Stimulated activated CD4-positive, alpha-beta T cell treated with anti-CD3 and anti-CD28 coated beads, Interleukin-2, amount 100 ng/mL, for 24 hours (primary cell): ENCODE measurements at places on chromosomes 4 and X.

- no peak for DNase-seq
These were observed 172.5 kb downstream of the SH2D1A start for GRCh38 chrX:124518885-124519284.

DNA sequence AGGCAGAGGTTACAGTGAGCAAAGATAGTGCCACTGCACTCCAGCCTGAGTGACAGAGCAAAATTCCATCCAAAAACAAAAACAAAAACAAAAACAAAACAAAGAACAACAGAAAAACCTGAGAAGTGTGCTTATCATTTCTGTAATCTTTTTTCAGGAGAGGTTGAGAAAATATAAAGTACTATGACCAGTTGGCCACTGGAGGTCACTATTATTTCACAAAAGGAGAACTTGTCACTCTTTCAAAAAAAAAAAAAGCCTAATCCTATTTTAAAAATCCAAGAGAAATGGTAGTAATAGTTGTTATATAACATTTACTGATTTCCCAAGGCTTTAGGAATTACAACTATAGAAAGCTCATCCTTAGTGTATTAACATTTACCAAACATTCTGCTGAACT lies 24.9 kb upstream of the RNF150 start:
- no peak for DNase-seq

- DNase-seq, result peak; percentile 47
These were observed 68.3 kb upstream of the DDX3X start for GRCh38 chrX:41265615-41266014.

- DNase-seq, result no peak
These were observed 1147.6 kb upstream of the PCDH10 start for GRCh38 chr4:132001542-132001941.

DNA sequence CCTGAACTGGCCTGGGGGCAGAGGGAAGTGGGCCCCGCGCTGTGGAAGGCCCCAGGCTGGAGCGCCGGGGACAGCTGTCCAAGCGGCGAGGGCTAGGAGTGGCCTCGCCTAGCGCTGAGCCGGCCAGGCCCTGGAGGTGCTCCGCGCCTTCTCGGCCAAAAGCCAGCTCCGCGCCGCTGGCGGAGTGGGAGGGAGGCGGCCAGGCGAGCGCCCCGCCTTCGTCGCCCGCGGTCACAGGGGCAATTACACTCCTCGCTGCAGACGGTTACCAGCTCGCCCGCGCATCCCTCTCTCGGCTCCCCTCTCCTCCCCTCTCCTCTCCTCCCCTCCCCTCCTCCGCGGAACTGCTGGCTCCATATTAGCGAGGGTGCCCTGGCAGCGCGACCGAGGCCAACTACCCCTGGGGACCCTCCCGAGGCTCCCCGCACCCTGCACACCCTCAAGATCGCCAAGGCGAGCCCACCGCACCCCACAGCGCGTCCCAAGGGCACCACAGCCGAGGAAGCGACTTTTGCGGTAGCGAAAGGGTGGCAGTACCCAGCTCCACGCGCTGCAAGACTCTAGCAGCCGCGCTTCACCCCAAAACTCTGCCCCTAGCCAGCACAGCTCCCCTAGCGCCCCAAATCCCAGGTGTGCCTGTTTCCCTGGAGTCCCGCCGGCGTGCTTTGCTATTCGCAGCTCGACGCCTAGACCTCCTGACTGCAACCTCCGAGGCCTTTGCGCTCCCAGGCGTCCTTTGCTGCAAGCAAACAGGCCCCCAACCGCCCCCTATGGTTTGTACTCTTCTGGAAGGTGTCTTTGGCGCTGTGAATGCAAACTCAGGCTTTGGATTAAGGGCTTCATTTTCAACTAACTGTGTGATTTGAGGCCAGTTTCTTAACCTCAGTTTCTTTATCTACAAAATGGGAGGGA lies 91.4 kb downstream of the BCOR start:
- DNase-seq, result peak; percentile 31

DNA sequence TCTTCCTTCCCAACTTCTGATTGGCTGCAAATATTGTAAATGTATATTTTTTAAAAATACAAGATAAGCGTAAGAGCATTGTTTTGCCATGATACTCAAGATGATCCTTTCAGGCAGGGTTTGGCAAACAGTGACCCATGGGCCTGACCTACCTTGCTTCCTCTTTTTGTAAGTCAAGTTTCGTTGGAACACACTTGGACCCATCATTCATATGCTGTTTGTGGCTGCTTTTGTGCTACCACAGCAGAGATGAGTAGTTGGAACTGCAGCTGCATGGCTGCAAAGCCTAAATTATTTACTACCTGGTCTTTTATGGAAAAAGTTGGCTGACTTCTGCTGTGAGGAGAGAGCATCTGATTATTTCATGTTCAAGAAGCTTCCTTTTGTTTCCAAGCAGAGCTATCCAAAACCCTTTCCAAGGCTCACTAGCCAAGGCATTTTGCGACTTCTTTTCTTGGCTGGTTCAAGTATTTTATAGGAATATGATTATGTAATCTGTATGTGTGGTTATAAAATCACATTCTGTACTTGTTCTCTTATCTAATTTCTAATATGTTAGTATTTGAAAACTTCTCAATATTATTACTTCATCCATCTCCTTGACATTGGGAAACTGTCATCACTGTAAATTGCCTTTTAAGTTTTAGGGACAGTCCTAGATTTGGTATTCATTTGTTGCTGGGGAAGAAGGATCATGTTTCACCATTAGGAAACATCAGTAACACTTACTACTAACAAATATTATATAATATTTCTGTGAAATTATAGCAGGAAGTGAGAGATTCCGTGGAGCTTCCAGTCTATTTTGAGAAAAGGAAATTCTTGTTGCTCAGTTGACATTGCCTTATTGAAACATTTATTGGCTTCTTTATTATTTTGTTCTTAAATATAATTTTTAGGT lies 109.2 kb downstream of the ARHGAP10 start:
- DNase-seq, result no peak

DNA sequence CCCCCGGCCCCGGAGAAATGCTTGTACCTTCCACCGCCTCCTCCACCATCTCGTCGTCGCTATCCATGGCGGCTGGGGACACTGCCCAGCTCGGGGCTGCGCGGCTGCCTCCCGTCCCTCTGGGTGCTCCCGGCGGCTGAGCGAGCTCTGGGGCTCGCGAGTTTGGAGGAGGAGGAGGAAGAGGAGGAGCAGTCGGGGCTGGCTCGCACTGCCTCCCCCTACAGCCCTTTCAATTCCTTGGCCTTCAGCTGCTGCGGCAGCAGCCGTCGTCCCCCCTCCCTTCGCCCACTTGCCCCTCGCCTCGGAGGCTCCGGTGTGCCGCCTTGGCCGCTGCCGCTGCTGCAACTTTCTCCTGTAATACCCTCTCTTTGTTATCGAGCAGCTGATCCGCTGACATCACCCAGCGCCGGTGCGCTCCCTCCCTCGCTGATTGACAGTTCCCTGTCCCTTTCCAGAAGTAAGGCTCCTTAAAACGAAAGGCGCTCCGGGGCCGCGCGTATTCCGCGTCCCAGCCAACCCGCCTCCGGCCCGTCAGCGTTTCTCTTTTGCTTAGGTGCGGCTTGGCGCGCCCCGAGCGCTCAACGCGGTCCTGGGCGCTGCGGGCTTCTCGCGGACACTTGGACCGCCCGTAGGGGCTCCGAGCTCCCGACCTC lies at the start of gene SETD7:
Gene SETD7, minus strand, starts transcription at position 149 of the 653 bp plus-strand sequence. Its CDS starts 82 bp downstream, at position 67.
- peak; percentile 62 for DNase-seq

- no peak for DNase-seq
These were observed 215.8 kb upstream of the SFRP2 start for GRCh38 chr4:154004507-154005170.

DNA sequence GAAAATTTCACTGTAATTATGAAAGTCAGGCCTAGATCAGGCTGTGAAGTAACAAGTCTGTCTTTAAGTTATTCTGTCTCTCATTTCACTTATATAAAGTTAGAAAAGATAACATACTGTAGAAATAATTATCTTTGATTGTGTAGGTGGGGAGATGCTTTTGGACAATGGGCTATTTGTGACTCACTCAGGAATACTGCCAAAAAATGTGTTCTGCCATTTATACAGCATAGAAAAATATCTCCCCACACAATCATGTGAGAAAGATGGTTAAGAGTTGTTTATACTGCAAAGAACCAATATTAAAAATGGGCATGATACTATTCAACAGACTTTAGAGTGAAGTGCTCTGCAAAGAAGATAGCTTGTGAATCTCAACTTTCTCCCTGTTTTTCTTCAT lies 95.0 kb upstream of the GABRA2 start:
- no peak for DNase-seq

- DNase-seq, result no peak
These were observed 124.5 kb upstream of the PLAC1 start for GRCh38 chrX:134782796-134783195.

GRCh38 chrX:758917-759316 lies 128.3 kb downstream of the SHOX start:
- DNase-seq, result no peak

DNA sequence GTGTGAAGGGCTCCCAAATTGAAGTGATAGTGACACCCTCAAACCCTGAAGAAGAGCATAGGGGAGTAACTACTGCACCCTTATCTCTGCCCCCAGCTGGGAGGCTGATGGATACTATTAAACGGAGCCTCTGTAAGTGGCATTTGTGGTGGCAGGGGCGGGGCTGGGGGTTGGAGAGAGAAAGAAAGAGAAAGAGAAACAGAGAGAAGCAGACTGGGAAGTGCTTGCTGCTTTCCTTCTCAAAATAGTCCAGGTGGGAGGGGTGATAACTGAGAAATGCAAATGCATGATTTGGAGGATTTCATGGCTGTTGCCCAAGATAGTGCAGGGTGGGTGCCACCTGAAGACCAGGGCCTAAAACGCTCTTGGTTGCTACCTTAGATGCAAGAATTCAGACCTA lies 253.5 kb upstream of the GATB start:
- DNase-seq, result peak; percentile 56

DNA sequence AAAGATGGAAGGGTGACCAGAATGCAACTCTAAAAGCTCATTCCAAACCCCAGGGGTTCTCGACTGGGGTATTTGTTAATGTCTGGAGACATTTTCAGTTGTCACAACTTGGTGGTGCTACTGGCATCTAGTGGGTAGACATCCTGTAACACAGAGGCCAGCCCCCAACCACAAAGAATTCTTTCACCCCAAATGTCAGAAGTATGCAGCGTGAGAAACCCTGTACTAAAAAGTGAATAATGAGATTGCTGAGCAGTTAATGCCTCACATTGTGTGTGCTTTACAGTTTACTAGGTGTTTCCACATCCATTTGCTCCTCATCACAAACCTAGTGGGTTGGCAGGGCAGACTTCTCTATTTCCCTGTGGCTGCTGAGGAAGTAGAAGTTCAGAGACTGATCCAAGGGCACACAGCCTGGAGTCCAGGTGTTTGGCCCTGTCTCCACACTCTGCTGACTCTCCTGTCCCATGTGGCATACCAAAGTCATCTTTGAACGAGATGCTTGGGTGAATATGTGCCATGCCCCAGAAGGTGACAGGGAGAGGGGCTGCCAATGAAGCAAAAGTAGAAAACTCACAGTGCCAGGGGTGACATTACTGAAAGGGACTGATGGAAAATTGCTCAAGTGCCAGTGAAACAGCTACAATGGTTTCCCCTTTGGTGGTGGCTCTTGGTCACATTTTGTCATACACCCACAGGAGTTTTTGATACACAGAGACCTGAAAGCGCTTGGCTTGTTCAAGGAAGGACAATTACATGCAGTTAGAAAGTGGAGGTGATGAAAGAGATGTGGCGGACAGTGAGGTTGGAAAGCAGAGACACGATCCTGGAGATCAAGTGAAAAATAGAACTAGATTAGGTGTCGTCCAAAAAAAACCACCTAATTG lies 10.1 kb upstream of the TMEM154 start:
- DNase-seq, result no peak

GRCh38 chrX:100939333-100939732 lies 10.6 kb upstream of the XKRX start:
- no peak for DNase-seq

DNA sequence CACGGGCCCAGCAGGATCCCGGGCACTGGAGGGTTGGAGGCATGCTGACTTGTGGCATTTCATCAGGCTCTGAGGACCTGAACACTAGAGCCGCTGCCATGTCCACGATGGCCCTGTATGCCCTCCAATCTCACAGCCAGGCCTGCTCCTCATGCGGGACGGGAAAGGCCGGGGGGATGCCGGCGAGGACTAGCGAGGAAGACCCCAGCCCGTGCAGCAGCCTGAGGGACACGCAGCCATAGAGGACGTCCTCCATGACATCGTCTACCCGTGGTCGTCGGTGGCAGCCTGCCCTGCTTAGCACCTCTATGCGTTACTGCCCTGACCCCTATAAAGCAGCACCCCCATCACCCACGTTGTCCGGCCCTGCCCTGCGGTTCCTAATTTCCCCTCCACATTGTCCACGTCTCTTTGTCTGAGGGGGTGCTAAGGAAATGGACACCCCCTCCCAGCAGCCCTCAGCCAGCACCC lies 32.6 kb downstream of the HMX1 start:
- DNase-seq, result no peak

- DNase-seq, result no peak
These were observed 48.5 kb downstream of the ARHGEF38 start for GRCh38 chr4:105600951-105601350.

DNA sequence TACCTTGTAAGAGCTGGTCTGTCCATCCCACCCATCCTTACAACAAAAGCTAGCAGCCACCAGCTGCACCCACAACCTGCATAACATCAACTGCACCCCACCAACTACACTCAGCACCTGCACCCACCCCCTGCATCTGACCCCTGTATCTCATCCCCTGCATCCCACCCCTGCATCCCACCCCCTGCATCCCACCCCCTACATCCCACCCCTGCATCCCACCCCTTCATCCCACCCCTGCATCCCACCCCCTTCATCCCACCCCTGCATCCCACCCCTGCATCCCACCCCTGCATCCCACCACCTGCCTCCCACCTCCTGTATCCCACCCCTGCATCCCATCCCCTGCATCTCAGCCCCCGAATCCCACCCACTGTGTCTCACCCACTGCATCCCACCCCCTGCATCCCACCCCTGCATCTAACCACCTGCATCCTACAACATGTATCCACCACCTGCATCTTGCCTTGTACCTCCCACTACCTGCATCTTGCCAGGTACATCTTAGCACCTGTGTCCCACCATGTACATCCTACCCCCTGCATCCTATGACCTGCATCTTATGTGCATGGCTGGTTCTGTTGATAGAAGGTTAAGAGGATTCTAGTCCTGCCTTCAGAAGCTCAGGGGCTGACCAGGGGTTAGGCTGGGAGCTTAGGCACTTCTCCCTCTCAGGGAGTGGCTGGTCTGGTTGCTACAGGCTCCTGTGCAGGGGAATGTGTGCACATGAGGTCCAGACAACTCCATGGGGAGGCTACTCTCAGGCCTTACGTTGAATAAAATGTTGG lies 9.4 kb downstream of the TMEM271 start:
- DNase-seq, result no peak

DNA sequence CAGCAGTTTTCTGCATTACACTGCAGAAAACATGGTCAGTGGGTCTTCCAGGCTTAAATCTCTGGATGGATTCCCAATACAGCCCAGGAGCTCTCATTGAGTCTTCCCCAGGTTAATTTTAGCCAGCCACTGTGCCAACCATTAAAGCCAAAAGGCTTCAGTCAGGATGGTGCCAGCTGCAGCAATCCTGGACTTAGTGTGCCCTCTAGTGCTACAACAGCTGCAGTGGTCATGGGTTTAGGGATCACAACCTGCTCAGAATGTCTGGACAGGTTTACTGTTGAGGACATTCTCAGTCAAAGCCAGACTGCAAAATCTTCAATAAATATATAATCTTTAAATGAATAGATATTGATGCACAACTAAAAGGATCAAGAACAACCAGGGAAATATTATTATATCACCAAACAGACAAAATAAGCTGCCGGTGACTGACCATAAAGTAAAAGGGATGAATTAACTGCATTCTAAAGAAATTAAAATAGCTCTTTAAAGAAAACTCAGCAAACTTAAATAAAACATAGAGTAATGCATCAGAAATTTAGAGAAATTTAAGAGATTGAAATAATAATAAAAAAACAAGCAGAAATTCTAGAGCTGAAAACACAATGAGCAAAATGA lies 639.9 kb downstream of the SPOCK3 start:
- DNase-seq, result no peak
